CD4-positive, CD25-positive, alpha-beta regulatory T cell (primary cell): ENCODE measurements at places on chromosomes 1 and 21. TPM values are rescaled to one million over a fixed set of nuclear protein-coding genes. Genes with fewer than 3 reads are reported as not detected.

The PKN2 gene
- total RNA-seq = 41.9 TPM

The AXDND1 gene
- not detected for total RNA-seq

GRCh38 chr1:183180634-183181056 lies 5.4 kb upstream of the LAMC2 start:
- no peaks in the 10 kb centered on the region for H3K36me3 ChIP-seq
- no peak for DNase-seq
- peaks cover 1% of the 10 kb centered on the region for H3K27me3 ChIP-seq
- no peak overlapping the region for H3K4me3 ChIP-seq

- no peaks in the 10 kb centered on the region for H3K4me1 ChIP-seq
- no peaks in the 10 kb centered on the region for H3K27me3 ChIP-seq
- H3K4me3 ChIP-seq = no peak overlapping the region
- DNase-seq = no peak
Observed at GRCh38 chr1:41009466-41009865, 12.1 kb downstream of the SLFNL1 start.

GRCh38 chr1:207888652-207889051 lies 22.3 kb downstream of the CD34 start:
- no peak overlapping the region for H3K27ac ChIP-seq
- no peaks in the 10 kb centered on the region for H3K27me3 ChIP-seq
- H3K36me3 ChIP-seq = no peaks in the 10 kb centered on the region
- peaks cover 8% of the 10 kb centered on the region for H3K4me1 ChIP-seq
- no peak overlapping the region for H3K4me3 ChIP-seq

DNA sequence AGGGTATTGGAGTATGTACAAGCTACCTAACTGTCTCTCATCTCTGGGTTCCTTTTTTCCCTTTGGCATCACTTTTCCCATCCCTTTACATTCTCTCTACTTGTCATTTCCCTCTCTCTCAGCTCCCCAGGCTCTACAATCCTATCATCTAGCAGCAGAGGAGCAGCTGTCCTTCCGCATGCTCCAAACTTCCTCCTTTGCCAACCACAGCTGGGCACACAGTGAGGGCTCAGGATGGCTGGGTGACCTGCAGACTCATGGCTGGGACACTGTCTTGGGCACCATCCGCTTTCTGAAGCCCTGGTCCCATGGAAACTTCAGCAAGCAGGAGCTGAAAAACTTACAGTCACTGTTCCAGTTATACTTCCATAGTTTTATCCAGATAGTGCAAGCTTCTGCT lies 561 bp downstream of the CD1E start:
- no peaks in the 10 kb centered on the region for H3K36me3 ChIP-seq
- no peak overlapping the region for H3K4me3 ChIP-seq
- H3K27ac ChIP-seq = no peak overlapping the region
- no peak for DNase-seq

- peaks cover 84% of the 10 kb centered on the region for H3K36me3 ChIP-seq
- no peak overlapping the region for H3K27ac ChIP-seq
- H3K4me3 ChIP-seq = no peak overlapping the region
- no peaks in the 10 kb centered on the region for H3K4me1 ChIP-seq
- no peak for DNase-seq
Observed at GRCh38 chr1:231264642-231265041, 23.6 kb downstream of the GNPAT start.

DNA sequence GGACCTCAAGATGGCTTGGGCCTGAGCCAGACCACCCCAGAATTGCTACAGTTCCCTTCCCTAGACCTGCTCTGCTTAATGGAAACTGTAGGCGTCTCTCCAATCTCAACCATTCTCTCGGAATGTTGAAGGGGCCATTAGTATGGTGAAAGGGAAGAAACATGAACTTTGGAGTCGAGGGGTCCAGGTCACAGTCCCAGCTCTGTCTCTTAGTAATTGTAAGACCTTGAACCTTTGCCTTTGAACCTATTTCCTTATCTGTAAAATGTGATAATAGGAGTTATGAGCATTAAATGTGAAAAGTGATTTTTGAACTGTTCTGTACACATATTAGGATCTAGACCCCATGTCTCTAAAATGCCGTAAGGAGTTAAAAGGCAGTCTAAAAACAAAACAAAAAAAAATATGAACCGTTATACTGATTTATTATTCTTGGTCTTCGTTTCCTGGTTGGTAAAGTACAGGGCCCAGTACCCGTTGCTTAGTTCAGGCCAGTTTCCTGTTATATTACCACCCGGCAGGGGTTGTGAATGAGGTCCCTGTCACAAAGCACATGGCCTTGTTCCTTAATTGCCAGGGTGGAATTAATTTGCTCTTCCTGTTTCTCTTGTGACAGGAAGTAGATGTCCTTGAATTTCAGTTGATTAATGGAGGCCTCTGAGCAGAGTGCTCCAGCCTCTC lies 42.3 kb downstream of the TCEANC2 start:
- no peaks in the 10 kb centered on the region for H3K27me3 ChIP-seq
- H3K36me3 ChIP-seq = peaks cover 25% of the 10 kb centered on the region
- no peak overlapping the region for H3K27ac ChIP-seq
- H3K4me1 ChIP-seq = no peaks in the 10 kb centered on the region
- no peak overlapping the region for H3K4me3 ChIP-seq

DNA sequence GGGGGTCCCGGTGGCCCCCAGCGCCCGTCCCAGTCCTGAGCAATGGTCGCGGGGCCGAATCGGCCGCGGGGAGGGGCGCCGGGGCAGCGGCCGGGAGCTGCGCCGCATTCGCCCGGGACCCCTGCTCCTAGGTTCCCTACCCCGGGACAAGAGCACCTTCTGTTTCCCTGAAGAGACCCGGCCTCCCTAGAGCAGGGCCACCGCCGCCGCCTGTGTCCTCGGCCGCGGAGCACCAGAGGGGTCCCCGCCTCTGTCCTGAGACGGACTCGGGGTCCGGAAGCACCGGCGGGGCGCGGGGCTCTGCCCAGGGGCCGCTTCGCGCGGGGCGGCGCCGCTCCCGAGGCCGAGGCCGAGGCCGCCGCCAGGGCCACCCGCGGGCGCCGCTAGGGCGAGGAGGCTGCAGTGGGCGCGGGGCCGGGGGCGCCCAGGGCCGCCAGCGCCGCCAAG lies 157.9 kb downstream of the CASZ1 start:
- H3K4me1 ChIP-seq = peaks cover 7% of the 10 kb centered on the region
- no peak for DNase-seq
- H3K27ac ChIP-seq = no peak overlapping the region
- H3K27me3 ChIP-seq = no peaks in the 10 kb centered on the region
- H3K4me3 ChIP-seq = no peak overlapping the region

DNA sequence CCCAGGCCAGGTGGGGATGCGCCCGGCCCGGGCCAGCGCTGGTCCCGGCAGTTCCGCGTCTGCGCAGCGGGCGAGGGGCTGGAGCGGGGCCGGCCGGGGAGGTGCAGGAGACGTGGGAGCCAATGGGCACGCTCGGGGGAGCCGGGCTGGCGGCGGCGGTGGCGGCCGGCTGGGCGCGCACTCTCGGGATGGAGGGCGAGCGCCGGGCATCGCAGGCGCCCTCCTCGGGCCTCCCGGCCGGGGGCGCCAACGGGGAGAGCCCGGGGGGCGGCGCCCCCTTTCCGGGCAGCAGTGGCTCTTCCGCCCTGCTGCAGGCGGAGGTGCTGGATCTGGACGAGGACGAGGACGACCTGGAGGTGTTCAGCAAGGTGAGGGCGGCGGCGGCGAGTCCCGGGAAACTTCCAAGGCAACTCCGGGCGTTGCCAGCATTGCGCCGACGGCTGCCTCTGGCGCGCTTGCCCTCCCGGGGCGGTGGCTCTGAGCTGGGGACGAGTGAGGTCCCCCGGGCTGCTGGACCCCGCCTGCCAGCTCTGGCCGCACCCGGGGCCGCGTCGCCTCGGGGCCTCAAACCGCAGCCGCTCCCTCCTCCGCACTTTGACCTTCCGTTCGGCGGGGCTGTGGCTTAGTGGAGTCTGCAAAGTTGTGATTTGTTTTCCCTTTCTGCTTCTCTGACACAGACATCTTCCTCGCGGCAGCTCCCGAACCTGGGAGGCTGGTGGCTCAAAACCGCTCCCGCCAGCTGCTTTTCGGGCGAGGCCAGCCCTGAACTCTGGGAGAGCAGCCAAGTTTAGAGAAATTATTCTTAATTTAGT lies at the start of gene SNX7:
Gene SNX7 (plus strand): TSS at position 178 of the 812 bp plus-strand sequence. CDS start 11 bp downstream, at position 189.
- H3K27ac ChIP-seq = no peak within 1 kb of the TSS
- H3K4me1 ChIP-seq = peaks cover 11% of the 10 kb centered on the region
- DNase-seq = peak; percentile 2
- H3K36me3 ChIP-seq = no peaks in the 10 kb centered on the region
- peaks cover 30% of the 10 kb centered on the region for H3K27me3 ChIP-seq
- H3K4me3 ChIP-seq = peak within 1 kb of the TSS; percentile 11

DNA sequence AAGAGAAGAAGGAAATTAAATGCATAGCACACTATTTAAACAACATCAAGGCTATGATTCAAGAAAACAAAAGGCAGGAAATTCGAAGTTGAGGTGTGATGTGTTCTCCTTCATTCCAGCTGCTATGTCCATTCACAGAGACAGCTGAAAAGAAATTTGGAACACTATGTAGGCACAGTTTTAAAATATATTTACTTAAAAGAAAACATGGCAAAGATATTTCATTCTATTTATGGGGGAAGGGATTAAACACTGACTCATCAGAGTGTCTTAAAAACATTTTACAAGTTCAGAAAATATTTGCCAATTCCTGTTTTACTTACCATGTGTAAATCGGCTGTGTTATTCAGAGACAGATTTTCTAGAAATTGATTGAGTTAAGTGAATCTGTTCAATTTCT lies 39.4 kb upstream of the NGF start:
- no peaks in the 10 kb centered on the region for H3K36me3 ChIP-seq
- no peak overlapping the region for H3K4me3 ChIP-seq
- no peaks in the 10 kb centered on the region for H3K27me3 ChIP-seq
- no peak for DNase-seq
- no peaks in the 10 kb centered on the region for H3K4me1 ChIP-seq

- H3K4me1 ChIP-seq = no peaks in the 10 kb centered on the region
- H3K27ac ChIP-seq = no peak overlapping the region
- no peaks in the 10 kb centered on the region for H3K36me3 ChIP-seq
- H3K4me3 ChIP-seq = no peak overlapping the region
Observed at GRCh38 chr1:215899901-215900300, 332.8 kb downstream of the KCTD3 start.
